ENCODE measurements at places on chromosomes 4 and X.

DNA sequence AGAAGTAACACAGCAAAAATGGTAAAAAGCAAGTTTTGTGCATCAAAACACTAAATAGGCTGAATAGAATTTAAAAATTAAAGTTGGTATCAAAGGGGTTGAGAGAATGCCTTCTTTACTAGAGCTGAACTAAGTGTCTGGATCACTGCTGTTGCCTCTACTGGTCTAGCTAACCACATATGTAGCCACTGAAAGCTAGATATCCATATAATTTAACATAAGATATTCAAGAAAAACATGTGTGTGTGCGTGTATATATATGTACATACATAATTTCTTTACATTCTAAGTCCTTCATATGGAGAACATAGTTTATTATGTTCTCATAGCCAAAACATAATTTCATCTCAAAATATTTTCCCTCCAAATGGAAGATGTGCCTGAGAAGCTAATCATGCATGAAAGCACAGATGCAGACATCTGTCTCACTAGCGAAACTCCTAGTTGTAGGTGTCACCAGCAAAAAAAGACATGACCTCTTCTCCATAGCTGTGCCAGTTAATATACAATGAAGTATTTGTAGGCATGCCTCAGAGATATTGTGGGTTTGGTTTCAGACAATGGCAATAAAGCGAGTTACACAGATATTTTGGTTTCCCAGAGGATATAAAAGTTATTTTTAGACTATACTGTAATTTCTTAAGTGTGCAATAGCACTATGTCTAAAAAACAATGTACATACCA, 47.3 kb downstream of the PDE5A start:
- no peak for DNase-seq

DNA sequence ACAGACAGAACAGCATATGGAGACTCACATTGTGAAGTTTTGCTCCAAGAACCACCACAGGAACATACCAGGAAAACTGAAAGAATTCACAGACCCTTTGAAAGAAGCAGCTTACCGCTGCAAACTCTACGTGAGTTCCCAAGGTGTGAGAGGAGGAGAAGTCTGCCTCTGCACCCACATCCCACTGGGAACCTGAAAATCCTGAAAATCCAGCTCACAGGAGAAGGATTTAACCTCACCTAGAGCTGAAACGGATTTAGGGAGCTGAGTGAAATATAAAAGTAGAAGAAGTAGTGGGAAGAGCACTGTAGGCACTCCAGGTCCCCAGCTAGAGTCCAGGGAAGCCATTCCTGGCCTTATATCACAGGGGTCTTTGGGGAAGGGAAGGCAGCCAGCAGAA, 80.0 kb downstream of the FHIP1A start:
- no peak for DNase-seq

GRCh38 chrX:100831219-100831946, 11.2 kb downstream of the CSTF2 start:
- no peak for DNase-seq

- no peak for DNase-seq
These were observed 47.6 kb downstream of the ARHGAP10 start for GRCh38 chr4:147779451-147779850.

- no peak for DNase-seq
These were observed 280.3 kb downstream of the SPRY1 start for GRCh38 chr4:123676890-123677229.

DNA sequence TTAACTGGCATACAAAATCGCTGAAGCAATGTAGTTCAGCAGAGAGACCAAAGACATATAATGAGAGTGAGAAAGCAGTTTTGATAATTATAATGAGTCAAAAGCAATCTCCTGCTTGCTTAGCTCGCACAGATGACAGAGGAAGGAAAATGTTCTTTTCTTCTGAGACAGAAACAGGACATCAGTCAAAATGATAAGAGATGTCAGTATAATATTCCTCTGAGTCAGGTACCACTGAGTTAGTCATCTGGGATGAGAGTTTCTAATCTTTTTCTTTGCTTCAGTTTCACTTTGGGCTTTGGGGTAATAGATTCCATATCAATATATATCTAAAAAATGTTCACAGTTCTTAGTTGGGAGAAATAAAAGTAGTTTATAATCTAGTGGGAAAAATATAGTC, 387.2 kb downstream of the PCDH7 start:
- no peak for DNase-seq

GRCh38 chrX:13376857-13377549, 57.1 kb upstream of the ATXN3L start:
- DNase-seq, result no peak

DNA sequence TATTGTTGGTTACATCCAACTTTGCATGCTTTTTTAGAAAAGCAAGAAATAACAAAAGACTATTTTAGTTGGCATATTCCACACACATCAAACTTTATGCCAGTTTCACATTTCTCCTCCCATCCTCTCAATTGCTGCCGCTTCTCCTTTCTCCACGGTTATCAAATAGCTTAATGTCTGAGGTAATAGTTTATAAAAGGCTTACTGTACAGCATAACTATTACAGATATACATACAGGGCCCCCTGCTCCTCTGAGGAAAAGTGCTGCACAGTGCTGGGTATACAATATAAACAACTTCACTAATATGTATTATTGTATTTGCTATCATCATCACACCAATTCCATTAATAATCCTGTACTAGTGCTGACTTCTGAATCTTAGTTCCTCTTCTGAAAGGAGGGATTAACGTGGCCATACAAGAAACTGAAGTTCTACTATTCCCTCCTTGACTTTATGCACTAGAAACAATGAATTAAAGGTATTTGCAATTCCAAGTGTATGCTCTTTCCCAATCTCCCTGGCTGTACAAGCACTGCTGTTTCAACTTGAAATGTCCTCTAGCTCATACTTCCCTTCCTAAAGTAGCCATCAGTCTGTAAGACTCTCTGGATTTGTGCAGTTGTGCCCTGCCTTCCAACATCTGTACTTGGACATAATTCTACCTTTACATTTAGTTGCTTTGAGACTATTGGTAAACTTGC, 2.5 kb downstream of the CCNI start:
- DNase-seq, result no peak

GRCh38 chr4:84433633-84434222, 65.4 kb downstream of the NKX6-1 start:
- DNase-seq, result no peak

DNA sequence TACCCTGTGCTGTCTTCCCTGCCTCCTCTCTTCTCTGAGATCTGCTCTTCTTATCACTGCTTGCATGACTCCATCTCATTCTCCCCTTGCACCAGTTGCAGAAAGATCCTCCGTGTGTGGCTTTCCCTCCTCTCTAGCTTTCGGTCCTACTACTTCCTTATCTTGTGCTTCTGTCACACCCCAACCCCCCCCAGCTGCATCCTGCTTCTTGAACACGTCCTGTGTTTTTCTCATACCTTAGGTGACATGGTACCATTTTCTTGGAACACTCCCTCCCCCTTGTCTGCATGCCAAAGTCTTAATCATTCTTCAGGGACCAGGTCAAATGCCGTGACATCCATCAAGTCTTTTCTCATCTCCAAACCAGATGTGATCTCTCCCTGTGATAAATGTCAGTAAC, 46.4 kb downstream of the FHL1 start:
- DNase-seq, result no peak

GRCh38 chr4:54904953-54905352, 220.4 kb downstream of the KDR start:
- DNase-seq, result no peak

DNA sequence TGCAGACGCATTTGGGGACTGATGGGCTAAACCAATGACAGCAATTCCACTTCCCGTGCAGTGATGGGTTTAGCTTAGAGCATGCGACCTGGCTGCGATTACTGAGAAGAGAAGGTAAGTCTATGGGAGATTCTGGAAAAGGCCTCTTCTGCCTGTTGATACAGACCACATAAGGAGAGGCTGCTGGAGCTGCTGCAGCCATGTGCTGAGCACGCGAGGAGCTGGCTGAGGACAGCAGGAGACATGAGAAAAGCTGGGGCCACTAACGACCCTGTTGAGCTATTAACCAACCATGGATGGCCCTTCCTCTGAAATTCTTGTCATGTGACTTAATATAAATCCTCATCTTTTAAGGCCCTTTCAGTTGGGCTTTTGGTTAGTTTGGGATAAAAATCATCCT, 199.9 kb downstream of the PRDM5 start:
- no peak for DNase-seq

DNA sequence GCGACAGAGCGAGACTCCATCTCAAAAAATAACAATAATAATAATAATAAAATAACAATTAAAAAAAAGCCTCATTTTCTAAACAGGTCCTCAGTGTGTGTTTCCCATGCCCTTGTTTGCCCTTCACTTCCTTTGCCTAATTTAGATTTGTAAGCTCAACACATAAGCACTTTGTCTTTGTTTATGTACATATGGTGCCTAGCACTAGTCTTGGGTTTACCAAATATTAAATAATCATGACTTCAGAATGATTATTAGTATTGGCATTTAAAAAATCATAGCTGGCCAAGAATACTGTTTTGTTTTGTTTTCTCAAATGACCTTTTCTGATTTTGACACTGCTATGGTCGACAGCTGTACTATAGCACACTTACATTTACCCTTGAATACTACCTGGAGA, 6.4 kb upstream of the RAPGEF2 start:
- DNase-seq, result no peak

DNA sequence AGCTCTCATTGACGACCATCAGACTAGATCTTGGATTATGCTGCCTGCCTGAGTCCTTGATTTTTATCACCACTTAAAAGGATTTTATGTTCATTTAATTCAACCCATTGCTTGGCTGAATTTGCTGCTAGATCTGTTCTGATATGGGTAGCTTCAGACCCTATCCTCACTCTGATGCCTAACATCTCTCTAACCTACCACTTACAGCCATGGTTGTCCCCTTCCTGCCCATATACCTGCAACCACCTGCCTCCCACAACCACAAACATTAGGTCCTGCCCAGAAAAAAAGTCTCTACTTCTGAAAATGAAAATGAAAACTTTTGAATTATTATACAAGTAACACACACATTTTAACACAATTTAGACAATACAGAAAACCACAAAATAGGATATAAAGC, 310.8 kb downstream of the HNRNPD start:
- no peak for DNase-seq

DNA sequence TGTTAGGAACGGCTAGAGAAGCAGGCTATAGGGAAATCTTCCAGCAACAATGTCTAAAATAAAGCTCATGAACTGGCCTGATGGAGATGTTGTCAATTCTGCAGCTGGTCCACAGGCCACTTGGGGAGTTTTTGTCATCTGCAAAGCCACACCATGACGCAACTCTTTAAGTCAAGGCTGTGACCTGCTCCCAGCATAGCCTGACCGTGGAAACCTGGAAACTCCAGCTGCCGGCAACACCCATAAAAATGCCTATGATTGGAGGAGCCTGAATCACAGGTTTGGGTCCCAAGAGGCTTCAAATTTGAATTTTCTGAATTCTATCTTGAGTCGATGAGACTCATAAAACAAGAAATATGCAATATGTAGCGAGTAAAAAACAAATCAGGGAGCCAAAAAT, 969.2 kb upstream of the PRKX start:
- DNase-seq, result no peak

DNA sequence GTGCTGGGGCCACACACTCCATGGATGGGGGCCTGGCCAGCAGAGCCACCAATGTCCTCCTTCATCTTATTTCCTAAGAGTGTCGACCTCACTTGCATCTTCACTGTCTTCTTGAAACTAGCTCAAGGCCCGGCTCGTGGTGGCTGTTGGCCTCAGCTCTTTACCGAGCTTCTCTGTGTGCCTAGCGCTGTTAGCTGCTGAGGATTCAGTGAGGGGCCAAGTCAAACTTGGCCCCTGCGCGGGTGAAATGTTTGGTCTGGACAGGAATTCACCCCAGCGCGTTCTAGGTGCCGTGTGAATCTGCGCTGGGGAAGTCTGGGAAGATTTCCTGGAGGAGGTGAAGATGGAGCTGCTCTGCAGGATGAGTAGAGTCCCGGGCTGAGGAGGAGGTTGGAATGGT, 8.5 kb downstream of the SORCS2 start:
- no peak for DNase-seq

DNA sequence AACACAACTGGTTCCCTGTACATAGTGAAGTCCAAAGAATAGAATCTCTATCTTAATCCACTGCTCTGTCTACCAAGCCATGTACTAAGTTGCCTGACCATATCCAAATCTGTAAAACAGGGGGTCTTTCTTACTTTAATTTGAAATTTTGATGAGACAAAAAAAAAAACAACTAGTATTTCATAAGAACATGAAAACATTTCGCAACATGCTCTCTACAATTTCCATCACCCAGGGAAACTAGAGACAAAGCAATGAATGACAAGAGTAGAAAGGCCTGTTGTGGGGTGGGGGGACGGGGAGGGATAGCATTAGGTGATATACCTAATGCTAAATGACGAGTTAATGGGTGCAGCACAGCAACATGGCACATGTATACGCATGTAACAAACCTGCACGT, 279.9 kb downstream of the PPP3CA start:
- DNase-seq, result no peak

- no peak for DNase-seq
These were observed 335.2 kb downstream of the PDGFC start for GRCh38 chr4:156636381-156636780.

GRCh38 chr4:113534711-113535110, 226.8 kb downstream of the CAMK2D start:
- no peak for DNase-seq

DNA sequence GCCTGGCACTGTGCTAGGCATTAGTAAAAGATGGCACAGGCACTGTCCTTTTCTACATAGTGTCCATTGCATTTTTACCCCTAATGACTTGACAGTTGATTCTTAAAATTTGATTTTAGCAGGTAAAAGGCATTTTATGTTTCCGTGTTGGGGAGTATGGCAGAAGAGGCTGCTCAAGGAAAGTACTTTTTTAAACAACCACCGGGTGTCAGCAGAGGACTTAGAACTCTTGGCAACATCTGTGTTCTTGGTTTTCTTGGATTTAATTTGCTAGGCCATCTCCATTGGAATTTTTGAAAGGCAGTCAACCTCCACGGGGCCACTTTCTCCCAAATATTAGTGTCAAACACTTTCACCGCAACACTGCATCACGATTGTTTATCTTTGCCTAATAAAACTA, 102.9 kb downstream of the TSPAN7 start:
- no peak for DNase-seq

DNA sequence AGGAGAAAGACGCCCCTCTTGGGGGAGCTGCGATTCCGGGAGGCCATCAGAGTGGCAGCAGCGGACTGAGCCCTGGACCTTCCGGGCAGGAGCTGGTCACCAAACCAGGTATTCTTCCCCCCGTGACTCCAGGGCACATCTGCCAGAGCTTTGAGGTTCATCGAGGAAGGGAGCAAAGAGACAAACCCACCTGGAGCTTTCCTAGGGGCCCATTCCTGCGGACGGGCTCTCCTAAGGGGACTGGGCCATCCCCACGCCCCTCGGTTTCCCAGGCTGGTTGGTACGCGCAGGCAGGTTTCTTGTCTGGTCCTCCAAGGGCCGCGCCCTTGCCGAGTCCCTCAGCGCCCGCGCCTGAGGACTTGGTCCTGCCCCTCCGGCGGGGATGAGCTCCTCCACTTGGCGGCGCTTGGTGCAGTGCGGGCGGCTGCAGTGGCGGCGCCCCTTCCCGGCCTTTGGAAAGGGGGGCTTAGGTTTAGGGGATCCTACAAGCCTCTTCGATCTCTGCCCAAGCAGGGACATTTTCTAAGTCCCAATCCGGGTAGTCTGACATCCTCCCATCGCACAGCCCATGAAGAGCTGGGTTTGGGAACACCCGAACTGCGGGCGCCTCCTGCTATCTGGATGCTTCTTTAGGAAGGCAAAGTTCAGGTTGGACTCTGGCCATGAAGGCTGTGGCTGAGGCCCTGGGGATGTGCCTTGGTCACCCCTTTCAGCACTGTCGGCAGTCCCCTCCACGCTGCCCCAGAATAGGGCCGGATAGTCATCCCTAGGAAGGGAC, 538 bp downstream of the STBD1 start:
- DNase-seq, result no peak

- no peak for DNase-seq
These were observed 6.3 kb downstream of the EFNB1 start for GRCh38 chrX:68835104-68835442.
